LoVo (cell line): ENCODE measurements at places on chromosomes 12 and 14.
A peak's percentile ranks its signal among the peaks of the same experiment; 100 is the strongest.

GRCh38 chr12:78101946-78102635 is 271.4 kb downstream of the NAV3 start:
- DNase-seq = no peak

DNA sequence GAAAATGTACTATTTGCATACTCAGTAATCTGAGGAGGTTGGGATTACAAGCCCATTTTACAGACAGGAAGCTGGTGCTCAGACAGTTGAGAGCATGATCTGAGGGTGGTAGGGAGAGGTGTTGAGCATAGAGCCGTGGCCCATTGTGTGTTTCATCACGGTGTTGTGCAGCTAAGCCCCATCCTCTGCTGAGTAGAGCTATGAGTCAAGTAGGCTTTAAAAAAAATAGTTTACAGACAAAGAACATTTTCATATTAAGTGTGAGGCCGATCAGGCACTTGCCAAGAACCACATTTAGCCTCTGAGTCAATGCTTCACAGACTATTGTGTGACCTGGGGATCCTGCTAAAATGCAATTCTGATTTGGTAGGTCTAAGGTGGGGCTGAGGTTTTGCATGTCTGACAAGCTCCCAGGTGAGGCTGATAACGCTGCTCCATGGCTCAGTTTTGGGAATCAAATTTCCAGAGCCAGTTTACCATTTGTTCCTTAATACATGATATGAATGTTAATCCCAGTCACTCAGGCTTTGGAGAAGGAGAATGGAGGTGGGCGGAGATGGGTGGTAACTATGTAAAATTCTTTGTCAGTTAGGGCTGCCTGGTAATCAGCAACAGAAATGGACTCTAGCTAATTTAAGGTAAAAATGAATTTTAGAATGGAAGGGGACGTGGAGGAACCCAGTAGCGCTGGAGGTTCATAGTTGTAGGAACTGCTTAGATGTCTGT is 22.2 kb downstream of the ZNF664 start:
- no peak for DNase-seq

GRCh38 chr12:98373025-98373554 is 142.3 kb upstream of the TMPO start:
- peak; percentile 46 for DNase-seq

- DNase-seq = peak; percentile 55
Measured at GRCh38 chr12:25811656-25812126, 146.8 kb upstream of the RASSF8 start.

GRCh38 chr14:50231475-50232275 is at the start of gene SOS2:
Gene SOS2, minus strand, starts transcription at chr14:50231578. Its CDS starts 295 bp downstream, at chr14:50231283.
- DNase-seq = peak; percentile 84

GRCh38 chr14:103521438-103521950 is 1.1 kb downstream of the CKB start:
- peak; percentile 28 for DNase-seq

- DNase-seq = no peak
Measured at GRCh38 chr12:21542403-21542802, 16.3 kb downstream of the SPX start.

DNA sequence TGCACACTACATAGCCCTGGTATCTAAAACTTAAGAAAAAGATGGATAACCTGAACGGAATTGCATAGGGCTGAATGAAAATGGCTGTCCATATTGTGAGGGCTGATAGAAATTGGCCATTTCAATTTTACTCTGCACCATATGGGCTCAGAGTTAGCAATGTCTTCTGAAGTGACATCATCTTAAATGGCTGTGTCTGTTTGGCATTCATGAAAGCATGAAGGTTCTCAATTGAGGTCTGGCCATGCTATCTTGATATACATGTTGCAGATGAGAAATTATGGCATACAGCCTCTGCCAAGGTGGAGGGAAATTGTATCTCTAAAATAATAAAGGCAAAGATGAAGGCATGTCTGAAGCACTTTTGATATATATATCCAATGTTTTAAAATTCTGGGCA is 226.0 kb upstream of the PDE3A start:
- no peak for DNase-seq

- no peak for DNase-seq
Measured at GRCh38 chr12:10638728-10639127, 25.3 kb upstream of the MAGOHB start.

- no peak for DNase-seq
Measured at GRCh38 chr14:99527026-99527425, 45.8 kb downstream of the CCNK start.

GRCh38 chr14:68554231-68554630 is 238.6 kb downstream of the ZFP36L1 start:
- no peak for DNase-seq

DNA sequence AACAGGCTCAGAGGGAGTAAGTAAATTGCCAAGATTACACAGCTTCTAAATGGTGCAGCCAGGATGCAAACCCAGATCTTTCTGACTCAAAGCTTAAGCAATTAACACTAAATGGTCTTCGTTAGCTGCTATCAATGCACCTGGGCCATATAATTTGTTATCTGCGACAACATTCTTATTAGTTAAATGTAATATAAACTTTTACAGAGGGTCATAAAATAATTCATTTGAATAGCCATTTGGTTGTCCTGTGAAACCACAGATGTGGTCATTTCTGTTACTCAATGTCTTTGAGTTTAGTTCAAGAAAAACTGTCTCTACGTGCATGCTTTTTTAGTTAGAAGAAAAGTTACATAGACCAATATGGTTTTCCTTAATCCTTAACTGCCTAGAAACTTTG is 22.1 kb upstream of the NAP1L1 start:
- peak; percentile 41 for DNase-seq

- DNase-seq = no peak
Measured at GRCh38 chr14:89899291-89899690, 55.2 kb downstream of the EFCAB11 start.

DNA sequence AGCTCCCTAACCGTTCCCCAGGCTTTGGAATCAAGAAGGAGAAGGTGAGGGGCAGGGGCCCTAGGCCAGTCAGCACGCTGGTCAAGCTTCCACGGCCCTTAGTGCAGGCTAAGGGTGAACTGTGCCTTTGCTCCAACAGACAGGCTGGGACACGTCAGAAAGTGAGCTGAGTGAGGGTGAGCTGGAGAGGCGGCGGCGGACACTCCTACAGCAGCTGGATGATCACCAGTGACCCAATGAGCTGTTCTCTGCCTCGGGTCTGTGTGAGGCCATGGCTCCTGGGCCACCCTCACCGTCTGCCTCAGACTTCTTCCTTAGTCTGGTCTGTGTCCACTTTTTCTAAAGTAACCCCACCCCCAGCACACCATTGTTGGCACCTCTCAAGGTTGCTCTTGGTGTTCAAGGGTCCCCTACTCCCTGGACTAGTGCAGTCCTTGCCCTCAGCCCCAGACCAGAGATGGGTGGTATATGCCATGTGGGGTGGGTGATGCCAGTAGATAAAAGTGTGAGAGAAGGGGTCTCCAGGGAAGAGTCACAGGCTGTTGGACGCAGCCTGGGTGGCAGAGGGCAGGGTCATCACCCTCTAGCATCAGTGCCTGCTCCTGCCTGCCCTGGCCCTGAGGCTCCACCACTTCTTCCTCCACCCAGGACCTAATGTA is 20.7 kb downstream of the PRPF40B start:
- DNase-seq = no peak
